Activated naive CD8-positive, alpha-beta T cell treated with anti-CD3 and anti-CD28 coated beads for 36 hours (primary cell): ENCODE measurements at places on chromosomes 5 and 9.

- DNase-seq, result no peak
Observed at GRCh38 chr5:145506185-145506850, 328.8 kb downstream of the PRELID2 start.

DNA sequence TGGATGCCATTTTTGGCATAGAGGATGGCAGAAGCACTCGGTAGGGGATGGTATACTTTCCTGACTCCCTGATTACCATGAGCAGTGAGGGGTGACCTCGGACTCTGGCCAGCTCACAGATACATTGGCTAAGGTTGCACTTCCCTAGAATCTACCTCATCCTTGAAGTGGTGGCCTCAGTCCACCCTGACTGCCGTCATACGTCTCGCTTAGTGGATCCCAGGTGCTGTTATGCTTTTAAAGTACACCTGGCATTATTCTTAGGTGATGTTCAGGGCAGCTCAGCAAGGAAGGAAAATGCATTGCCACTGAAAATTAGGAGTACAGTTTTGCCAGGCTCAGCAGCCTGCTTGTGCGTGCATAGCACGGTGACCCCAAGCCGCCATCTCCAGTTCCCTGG is 87.3 kb downstream of the SYK start:
- DNase-seq, result no peak

DNA sequence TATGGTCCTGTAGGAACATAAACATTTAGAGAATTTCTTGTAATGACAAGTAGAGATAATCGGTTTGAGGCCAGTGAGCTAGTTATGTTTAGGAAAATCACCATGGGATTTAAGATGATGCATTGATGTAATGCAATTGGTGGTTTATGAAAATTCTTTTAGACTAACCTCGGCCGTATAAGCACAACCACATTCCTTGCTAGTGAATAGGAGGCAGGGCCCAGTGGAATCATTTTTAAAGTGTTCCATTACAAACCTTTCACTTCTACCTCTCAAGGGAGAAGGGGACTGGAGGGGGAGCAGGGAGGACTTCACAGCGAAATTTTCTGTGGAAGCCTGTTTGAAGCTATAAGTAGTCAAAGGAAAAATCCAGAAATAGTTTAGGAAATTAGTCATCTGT is 71.8 kb upstream of the NFIL3 start:
- DNase-seq, result no peak

DNA sequence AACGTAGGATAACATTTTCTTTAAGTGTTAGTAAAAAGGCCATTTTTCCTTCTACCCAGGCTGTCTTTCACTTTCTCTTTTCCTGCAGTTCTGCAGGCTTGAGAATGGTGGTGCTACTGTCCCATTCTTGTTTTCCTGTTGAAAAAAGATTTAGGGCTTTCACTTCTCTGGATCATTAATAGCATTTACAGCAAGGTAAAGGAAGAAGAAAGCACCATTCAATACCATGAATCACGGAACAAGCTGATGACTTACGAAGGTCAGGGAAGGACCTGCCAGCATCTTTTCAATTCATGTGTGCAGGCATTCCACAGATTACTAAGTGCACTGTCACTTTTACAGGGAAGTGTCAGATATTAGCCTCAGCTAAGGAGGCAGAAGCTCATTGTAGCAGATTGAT is 292.8 kb downstream of the YTHDC2 start:
- DNase-seq, result no peak
